ENCODE measurements at places on chromosomes 12 and 14. TPM values are rescaled to one million over a fixed set of nuclear protein-coding genes. Genes with fewer than 3 reads are reported as not detected.
A peak's percentile ranks its signal among the peaks of the same experiment; 100 is the strongest.

Gene RNF212B
- polyA plus RNA-seq = 0.34 TPM

GRCh38 chr14:62304257-62304656, 542.0 kb downstream of the SNAPC1 start:
- H3K27ac ChIP-seq = no peak overlapping the region
- peak; percentile 72 for DNase-seq
- H3K4me3 ChIP-seq = no peak overlapping the region
- H3K36me3 ChIP-seq = no peaks in the 10 kb centered on the region

DNA sequence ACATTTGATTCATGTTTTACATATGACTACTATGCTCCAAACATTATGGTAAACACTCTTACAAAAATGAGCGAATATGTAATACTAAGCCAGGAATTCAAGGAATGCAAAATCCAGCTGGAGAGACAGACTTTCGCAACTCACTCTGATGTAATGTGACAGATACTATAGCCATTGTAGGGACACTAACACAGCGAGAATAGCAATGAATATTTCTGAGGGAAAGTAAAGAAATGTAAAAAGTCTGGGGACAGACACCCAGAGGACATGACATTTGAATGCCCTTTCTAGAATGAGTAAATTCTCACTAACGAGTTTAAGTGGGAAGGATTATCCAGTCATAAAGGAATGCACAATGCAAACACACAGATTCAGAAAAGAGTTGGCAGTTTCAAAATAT, 121.9 kb downstream of the PIK3C2G start:
- H3K4me1 ChIP-seq = peaks cover 23% of the 10 kb centered on the region
- no peak overlapping the region for H3K4me3 ChIP-seq
- H3K27me3 ChIP-seq = no peaks in the 10 kb centered on the region
- no peaks in the 10 kb centered on the region for H3K36me3 ChIP-seq
- H3K27ac ChIP-seq = peak overlapping the region; percentile 75

Gene KRT7
- 8.6 TPM for polyA plus RNA-seq

Gene NGB
- 3.1 TPM for polyA plus RNA-seq

DNA sequence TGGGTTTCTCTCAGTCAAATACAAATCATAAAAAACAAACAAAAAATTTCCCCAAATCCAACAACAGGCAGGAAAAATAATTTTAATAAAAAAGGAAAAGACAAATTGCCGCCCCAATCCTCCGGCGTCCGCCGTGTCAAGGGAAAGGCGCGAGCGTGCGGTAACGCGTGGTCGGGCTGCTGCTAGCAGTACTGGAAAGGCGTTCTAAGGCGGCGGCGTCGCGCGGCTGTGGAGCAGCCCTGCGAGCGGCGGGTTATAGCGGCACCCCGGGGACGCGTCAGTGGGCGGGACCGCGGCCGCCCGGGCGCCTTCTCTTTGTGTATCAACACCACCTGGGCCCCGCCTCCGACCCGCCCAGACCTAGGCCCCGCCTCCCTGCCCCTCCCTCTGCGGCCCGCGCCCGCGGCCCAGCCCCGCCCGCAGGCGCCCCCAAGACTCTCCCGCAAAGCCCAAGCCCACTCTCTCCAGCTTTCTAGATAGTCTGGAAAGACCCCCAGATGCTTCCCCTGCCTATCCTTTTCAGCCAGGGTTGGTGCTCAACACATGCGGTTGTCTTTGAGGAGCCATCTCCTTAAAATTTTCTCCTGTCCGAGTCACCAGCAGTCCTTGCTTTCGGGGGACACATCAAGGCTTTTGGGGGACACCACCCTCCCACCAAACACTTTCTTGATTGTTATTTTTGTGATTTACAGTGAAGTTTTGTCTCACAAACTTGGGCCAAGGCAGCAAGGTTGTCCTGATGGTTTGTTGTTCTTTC, at the start of gene SLC38A2:
Gene SLC38A2, minus strand, starts transcription at position 230 of the 757 bp plus-strand sequence. CDS start 1,480 bp downstream, outside the sequence.
- H3K4me3 ChIP-seq = peak within 1 kb of the TSS; percentile 89
- peak within 1 kb of the TSS; percentile 92 for H3K27ac ChIP-seq
- DNase-seq = peak; percentile 95
- peaks cover 20% of the 10 kb centered on the region for H3K4me1 ChIP-seq

GRCh38 chr12:116443821-116444589, 115.2 kb upstream of the MAP1LC3B2 start:
- no peaks in the 10 kb centered on the region for H3K4me1 ChIP-seq
- H3K4me3 ChIP-seq = no peak overlapping the region
- DNase-seq = no peak
- no peaks in the 10 kb centered on the region for H3K27me3 ChIP-seq

DNA sequence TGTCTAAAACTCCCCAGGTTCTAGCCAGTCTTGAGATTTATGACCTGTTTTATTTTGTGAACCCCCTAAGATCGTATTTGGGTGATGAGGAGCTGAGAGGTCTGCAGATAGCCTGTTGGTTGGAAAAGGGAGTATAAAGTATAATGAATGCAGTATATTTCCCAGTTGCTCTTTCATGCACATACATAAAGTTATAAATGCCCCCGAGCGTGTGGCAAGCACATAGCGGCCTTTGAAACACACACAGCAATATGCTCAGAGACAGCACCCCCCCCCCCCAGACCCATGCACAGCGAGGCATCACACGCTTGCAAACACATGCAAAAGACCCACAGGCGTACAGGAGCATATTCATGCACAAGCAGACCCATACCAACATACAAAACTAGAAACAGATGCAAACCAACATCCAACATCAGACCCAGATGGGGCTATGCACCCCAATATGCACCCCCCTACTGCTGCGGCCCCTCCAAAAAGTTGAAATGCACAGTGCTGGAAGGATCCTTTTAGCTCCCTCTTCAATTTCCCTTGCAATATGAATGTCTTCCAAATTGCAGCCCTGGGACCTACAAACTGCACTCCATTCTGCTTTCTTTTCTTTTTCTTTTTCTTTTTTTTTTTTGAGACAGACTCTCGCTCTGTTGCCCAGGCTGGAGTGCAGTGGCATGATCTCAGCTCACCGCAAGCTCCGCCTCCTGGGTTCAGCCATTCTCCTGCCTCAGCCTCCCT, 82.2 kb upstream of the TBX3 start:
- no peak overlapping the region for H3K4me3 ChIP-seq
- DNase-seq = no peak
- H3K27ac ChIP-seq = no peak overlapping the region
- H3K4me1 ChIP-seq = no peaks in the 10 kb centered on the region

- no peak overlapping the region for H3K27ac ChIP-seq
- H3K4me1 ChIP-seq = peaks cover 5% of the 10 kb centered on the region
- no peak overlapping the region for H3K4me3 ChIP-seq
These were observed 8.2 kb downstream of the TMEM121 start for GRCh38 chr14:105534586-105534985.

GRCh38 chr14:56731187-56731586, 79.1 kb downstream of the OTX2 start:
- no peaks in the 10 kb centered on the region for H3K4me1 ChIP-seq
- no peaks in the 10 kb centered on the region for H3K36me3 ChIP-seq
- no peak overlapping the region for H3K4me3 ChIP-seq
- no peak overlapping the region for H3K27ac ChIP-seq

- no peak overlapping the region for H3K27ac ChIP-seq
- H3K4me1 ChIP-seq = no peaks in the 10 kb centered on the region
- no peaks in the 10 kb centered on the region for H3K36me3 ChIP-seq
- H3K4me3 ChIP-seq = no peak overlapping the region
These were observed 217.5 kb upstream of the LHX5 start for GRCh38 chr12:113689047-113689610.

Gene SYCP3
- polyA plus RNA-seq = 1.7 TPM

Gene TBC1D30
- polyA plus RNA-seq = 14.3 TPM

DNA sequence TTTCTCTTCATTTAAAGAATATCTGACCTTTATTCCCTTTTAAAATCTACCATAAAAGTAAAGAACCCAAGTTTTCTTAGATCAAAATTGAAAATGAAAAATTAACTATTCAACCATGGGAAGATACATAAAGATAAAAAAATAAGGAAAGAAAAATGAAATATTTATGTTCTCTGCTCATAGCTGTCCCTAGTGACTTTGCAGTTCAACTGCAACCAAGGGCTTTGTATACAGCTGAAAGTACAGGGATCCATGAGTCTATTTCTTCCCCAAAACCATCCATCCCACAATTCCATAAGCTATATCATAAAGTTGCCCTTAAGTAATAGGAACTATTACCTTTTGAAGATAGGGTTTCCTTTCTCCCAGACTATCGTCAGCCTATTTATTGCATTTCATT, 113.1 kb downstream of the ITPR2 start:
- no peak for DNase-seq
- no peaks in the 10 kb centered on the region for H3K36me3 ChIP-seq
- H3K4me3 ChIP-seq = no peak overlapping the region
- no peaks in the 10 kb centered on the region for H3K27me3 ChIP-seq
- no peaks in the 10 kb centered on the region for H3K4me1 ChIP-seq

GRCh38 chr12:45581112-45581511, 148.4 kb upstream of the ARID2 start:
- DNase-seq = no peak
- H3K27me3 ChIP-seq = no peaks in the 10 kb centered on the region

Gene TC2N
- 24.6 TPM for polyA plus RNA-seq

- no peak overlapping the region for H3K4me3 ChIP-seq
- peaks cover 3% of the 10 kb centered on the region for H3K36me3 ChIP-seq
- no peaks in the 10 kb centered on the region for H3K4me1 ChIP-seq
- H3K27me3 ChIP-seq = no peaks in the 10 kb centered on the region
These were observed 59.4 kb downstream of the CIT start for GRCh38 chr12:119817546-119818343.

Gene STYX
- polyA plus RNA-seq = 11.9 TPM

- H3K27ac ChIP-seq = no peak overlapping the region
- no peaks in the 10 kb centered on the region for H3K36me3 ChIP-seq
- no peak for DNase-seq
- H3K4me1 ChIP-seq = peaks cover 19% of the 10 kb centered on the region
- no peak overlapping the region for H3K4me3 ChIP-seq
- no peaks in the 10 kb centered on the region for H3K27me3 ChIP-seq
These were observed 47.7 kb downstream of the CYP46A1 start for GRCh38 chr14:99731547-99732435.

Gene ABCC9
- polyA plus RNA-seq = 7.4 TPM

- H3K27ac ChIP-seq = peak overlapping the region; percentile 94
- no peak for DNase-seq
- no peaks in the 10 kb centered on the region for H3K27me3 ChIP-seq
- H3K4me1 ChIP-seq = peaks cover 34% of the 10 kb centered on the region
These were observed 507 bp downstream of the BAZ2A start for GRCh38 chr12:56629459-56630179.

Gene WSCD2
- 1.5 TPM for polyA plus RNA-seq

Gene C12orf56
- polyA plus RNA-seq = 0.22 TPM

- no peak overlapping the region for H3K4me3 ChIP-seq
- H3K27me3 ChIP-seq = no peaks in the 10 kb centered on the region
- DNase-seq = no peak
- H3K27ac ChIP-seq = no peak overlapping the region
- H3K36me3 ChIP-seq = peaks cover 10% of the 10 kb centered on the region
- no peaks in the 10 kb centered on the region for H3K4me1 ChIP-seq
These were observed 84.4 kb downstream of the PPHLN1 start for GRCh38 chr12:42410340-42410739.

GRCh38 chr14:67768219-67768618, 48.2 kb downstream of the ZFYVE26 start:
- H3K27ac ChIP-seq = no peak overlapping the region
- DNase-seq = no peak
- no peak overlapping the region for H3K4me3 ChIP-seq
- no peaks in the 10 kb centered on the region for H3K27me3 ChIP-seq

GRCh38 chr12:104618691-104619090, 161.9 kb downstream of the CHST11 start:
- H3K36me3 ChIP-seq = no peaks in the 10 kb centered on the region
- no peak for DNase-seq
- H3K27me3 ChIP-seq = no peaks in the 10 kb centered on the region
- no peak overlapping the region for H3K27ac ChIP-seq
- no peak overlapping the region for H3K4me3 ChIP-seq

DNA sequence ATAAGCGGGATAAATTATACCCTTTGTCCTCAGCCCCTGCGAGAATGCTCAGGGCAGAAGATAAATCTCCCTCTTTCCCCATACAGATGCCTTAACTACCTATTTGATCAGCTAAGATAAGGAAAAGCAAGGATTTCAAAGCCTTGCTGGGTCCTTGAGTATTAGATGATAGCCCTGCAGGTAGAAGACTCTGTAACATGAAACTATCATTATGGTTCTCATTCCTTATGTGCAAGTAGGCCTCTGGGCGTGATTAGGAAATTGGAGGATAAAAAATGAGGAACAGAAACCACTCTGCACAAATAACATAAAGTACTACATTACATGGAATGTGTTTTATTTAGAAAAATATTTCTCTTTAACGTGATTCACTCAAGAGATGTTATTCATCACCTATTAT, 14.5 kb upstream of the WDR89 start:
- no peak for DNase-seq
- no peaks in the 10 kb centered on the region for H3K4me1 ChIP-seq
- no peaks in the 10 kb centered on the region for H3K27me3 ChIP-seq
- H3K27ac ChIP-seq = no peak overlapping the region
- H3K4me3 ChIP-seq = no peak overlapping the region

- no peaks in the 10 kb centered on the region for H3K36me3 ChIP-seq
- no peak for DNase-seq
These were observed 35.0 kb upstream of the BCL7A start for GRCh38 chr12:121986489-121987245.

- no peaks in the 10 kb centered on the region for H3K36me3 ChIP-seq
- no peak overlapping the region for H3K4me3 ChIP-seq
- no peak for DNase-seq
These were observed 102.7 kb downstream of the KCNMB4 start for GRCh38 chr12:70468741-70469140.

GRCh38 chr12:101902641-101903040, 25.3 kb downstream of the DRAM1 start:
- H3K36me3 ChIP-seq = no peaks in the 10 kb centered on the region
- no peaks in the 10 kb centered on the region for H3K4me1 ChIP-seq
- H3K4me3 ChIP-seq = no peak overlapping the region
- H3K27me3 ChIP-seq = no peaks in the 10 kb centered on the region

DNA sequence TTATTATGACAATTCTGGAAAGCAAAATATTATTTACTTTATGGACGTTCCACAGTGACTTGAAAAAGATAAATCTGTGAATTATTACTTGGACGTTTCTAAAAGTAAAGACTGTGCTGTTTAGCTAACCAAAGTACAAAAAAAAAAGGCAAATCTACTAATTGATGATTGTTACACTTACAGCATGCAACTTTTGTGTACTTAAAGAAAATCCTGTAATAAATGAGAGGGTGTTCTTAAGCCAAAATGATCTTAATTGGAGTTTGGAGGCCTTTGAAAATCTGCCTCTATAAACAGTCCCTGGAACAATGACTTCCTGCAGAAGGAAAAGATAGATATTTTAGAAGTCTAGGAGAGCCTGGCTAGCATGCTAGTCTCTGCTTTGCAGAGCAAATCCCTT, 434.0 kb upstream of the SYT1 start:
- no peak overlapping the region for H3K4me3 ChIP-seq
- no peaks in the 10 kb centered on the region for H3K27me3 ChIP-seq
- no peaks in the 10 kb centered on the region for H3K4me1 ChIP-seq
- no peak for DNase-seq
- no peaks in the 10 kb centered on the region for H3K36me3 ChIP-seq

Gene CLEC6A
- polyA plus RNA-seq = not detected

Gene PTCSC3
- polyA plus RNA-seq = not detected

GRCh38 chr12:6234214-6234613, 34.0 kb downstream of the CD9 start:
- H3K27me3 ChIP-seq = no peaks in the 10 kb centered on the region
- peaks cover 72% of the 10 kb centered on the region for H3K4me1 ChIP-seq
- no peak for DNase-seq
- peaks cover 34% of the 10 kb centered on the region for H3K36me3 ChIP-seq
- no peak overlapping the region for H3K27ac ChIP-seq

Measured in large intestine (tissue), 12 donors.